ENCODE measurements at places on chromosomes 7 and 10. TPM values are rescaled to one million over a fixed set of nuclear protein-coding genes. Genes with fewer than 3 reads are reported as not detected.
A peak's percentile ranks its signal among the peaks of the same experiment; 100 is the strongest.

GRCh38 chr10:86300399-86300925 lies 66.1 kb downstream of the GRID1 start:
- no peak for DNase-seq

DNA sequence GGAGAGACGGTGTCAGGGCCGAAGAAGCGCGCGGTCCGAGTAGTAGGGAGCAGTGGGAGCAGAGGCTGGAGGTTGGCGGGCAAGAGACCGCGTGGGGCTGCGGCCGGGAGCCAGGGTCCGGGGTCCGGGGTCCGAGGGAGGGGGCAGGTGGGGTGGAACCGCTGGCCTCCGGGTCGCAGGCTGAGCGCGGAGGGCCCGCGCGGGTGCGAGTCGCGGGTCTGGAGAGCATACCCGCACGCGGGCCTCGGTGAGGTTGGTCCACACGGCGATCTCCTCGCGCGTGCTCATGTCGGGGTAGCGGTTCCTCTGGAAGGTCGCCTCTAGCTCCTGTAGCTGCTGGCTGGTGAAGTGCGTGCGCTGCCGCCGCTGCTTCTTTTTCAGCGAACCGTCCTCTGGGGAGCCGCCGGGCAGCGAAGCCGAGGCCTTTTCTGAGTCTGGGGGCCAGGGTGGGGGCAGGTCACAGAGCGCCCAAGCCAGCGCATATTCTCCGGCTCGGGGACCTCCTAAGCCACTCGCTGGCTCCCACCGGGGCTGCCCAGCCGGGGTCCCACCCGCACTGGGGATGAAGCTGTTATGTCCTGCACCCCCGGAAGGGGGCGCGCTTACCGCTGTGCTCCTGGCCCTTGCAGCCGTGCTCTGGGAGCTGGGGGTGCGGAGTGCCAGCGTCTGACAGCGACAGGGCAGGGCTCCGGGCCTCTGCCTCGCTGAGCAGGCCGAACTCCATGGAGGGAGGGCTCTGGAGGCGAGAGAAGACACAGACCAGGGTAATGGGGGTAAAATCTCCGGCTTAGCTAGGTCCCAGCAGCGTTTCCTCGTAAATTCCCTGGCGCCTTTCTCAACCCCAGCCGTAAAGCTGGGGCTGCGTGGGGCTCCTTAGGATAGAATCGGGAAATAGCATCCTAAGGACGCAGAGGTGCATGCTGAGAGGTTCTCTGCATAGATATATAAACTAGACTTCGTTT lies 5.5 kb downstream of the ELOVL3 start:
- peak; percentile 44 for DNase-seq

DNA sequence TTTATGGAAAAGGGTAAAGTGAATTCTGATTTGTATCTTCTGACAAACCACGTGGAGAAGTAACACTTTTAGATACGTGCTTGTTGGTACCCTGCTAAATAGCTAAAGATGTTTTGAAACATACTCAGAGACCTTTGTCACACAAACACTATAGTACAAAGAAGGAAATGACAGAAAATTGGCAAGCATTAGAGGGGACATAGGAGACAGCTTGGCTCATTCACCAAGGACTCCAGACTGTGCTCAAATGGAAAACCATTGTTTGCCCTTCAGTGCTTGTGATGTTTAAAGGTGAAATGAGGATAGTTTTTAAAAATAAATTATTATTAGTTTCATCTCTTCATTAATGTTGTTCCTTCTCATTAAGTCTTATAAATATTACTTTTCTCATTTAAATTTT lies 34.0 kb upstream of the CD36 start:
- no peak for DNase-seq

DNA sequence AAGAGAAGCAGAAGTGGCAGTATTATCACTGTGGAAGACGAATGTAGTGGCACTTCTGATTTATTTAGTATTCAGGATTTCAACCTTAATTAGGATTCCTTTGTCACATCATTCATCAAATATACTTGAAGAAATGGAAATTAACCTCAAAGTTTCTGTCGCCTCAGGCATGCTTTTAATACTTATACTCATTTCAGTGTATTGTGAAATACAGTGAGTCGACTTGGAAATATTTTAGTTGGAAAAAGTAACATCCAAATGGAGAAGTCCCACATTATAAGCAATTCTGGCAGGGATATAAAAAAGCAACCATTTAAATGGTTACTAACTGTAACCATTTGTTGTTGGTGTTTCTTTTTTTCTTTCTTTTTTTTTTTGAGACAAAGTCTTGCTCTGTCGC lies 648.8 kb downstream of the ARL4A start:
- no peak for DNase-seq

GRCh38 chr10:87685832-87686574 lies 26.3 kb downstream of the PAPSS2 start:
- DNase-seq = no peak

- DNase-seq = no peak
Observed at GRCh38 chr10:61039868-61040267, 95.9 kb upstream of the RHOBTB1 start.

DNA sequence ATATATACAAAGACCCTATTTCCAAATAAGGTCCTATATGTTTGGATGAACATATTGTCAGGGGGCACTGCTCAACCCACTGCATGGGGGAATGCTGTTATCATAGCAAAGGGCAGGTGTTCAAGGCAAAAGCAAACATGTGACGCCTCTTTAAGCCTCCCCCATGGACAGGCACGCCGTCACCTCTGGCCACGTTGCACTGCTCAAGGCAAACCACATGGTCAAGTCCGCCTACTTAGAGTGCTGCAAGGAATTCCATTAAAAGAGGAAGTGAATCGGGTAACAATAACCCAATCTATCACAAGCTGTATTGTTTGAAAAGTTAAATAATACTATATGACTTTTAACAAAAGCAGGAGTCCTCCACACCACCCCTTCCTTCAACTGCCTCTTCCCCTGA lies 8.8 kb upstream of the CALD1 start:
- DNase-seq = no peak

DNA sequence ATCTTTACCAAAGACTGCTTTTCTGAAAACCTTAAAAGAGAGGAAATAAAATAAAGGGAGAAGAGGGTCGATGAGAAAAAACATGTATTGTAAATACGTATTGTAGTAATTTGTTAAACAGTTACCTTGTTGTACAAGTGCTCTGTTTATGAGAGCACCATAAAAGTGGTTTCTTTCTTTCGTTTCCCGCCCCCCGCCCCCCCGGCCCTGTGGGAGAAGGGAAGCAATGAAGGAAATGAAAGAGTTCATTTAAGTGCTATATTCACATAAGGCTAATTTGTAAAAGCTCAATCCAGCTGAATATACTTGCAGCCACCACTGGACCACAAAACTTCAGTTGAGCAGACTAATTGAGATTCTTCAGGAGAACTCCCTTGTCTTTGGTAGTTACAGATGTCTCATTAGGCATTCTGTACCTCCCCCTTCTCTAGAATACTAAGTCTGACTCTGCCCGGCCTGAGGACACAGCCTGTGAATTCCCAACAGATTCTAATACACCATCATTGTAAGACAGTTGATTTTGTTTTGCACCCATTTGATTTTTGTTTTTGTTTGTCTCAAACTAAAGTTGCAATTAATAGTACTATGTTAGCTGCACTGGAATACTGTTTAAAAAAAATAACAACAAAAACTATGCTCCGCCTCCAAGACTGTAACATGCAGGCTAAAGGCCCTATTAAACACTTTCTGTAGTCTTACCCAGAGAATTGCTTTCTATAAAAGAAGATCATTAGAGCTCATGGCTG lies 124.9 kb downstream of the ARHGAP12 start:
- DNase-seq = no peak

GRCh38 chr10:5467207-5467535 lies 32.2 kb downstream of the CALML5 start:
- no peak for DNase-seq

GRCh38 chr7:57348646-57349269 lies 101.2 kb upstream of the ZNF716 start:
- DNase-seq = peak; percentile 56

GRCh38 chr10:126904516-126904817 lies 761 bp upstream of the DOCK1 start:
- no peak for DNase-seq

DNA sequence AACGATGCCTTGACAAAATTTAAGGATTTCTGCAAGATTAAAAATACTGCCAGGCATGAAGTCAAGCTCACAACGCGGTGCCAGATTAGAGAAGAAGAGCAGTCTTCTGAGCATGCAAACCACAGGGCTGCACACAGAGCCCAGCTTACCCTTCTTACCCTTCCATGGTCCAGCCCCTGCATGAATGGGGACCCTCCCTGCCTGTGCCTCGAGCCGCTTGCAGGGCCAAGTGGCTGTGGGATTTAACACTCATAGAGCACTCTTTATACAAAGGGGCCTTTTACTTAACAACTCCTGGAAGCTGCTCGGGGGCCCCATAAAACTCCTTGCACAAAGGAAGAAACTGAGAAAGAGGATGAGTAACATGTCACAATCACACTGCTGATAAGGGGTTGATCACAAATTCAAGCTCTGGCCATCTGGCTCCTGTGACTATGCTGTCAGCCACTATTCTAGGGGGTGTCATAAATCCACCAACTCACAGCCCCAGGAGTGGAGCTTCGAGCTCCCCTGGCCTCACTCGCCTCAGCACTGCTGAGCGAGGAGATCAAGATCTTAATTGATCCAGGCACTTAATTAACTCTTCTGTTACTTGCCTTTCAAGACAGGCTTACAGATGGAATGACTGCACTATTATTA lies 514.8 kb downstream of the TNS3 start:
- no peak for DNase-seq

GRCh38 chr7:80017101-80017698 lies 117.4 kb upstream of the GNAI1 start:
- DNase-seq = no peak

DNA sequence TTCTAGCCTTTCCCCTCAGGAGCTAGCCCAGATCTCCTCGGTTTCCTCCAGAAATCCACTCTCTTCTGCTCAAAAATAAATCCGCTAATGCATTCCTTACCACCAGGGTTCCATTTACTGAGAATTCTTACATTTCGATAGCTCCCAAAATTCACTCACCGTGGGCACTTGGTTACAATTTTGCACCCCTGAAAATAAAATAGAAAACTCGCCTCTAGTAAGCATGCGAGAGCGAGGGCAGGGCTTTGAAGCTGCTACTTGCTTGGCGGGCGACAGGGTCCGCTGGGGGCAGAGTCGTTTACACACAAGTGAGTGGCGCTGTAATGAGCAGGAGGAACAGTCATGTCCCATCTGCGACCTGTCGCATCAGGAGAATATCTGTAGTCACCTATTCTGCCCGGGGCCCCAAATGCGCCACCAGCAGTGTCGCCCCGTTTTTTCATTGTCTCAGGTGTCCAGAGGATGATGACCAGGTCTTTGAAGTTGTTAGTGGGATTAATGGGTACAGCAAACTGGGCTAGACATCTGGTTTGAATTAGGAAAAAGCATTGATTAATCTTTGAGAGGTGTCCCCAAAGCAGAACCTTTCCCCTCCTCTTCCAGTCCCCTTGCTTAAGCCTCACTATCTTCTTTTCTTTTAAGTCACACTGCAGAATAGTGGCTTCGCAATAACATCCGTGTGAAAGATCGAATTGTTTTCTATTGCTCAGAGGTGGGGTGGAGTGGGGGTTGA lies 1.2 kb upstream of the MEOX2 start:
- DNase-seq = peak; percentile 33

- no peak for DNase-seq
Observed at GRCh38 chr7:22718911-22719420, 8.0 kb upstream of the IL6 start.

DNA sequence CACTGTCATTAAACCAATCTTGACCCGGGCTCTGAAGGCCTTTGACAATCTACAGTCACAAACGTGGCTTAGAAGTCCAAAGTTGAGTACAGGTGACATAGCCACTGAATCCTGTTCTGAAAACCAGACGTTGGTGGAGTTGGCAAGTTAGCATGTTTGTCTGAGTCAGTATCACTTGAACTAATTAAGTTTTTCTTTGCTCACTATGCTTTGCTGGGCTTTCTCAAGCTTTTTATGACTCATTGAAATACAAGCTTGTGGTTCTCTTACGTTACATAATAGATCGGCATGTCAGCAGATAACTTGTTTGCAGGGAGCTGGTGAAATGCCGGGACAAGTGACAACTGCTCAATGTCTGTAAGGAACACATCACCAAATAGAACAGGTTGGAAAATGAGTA lies 53.8 kb downstream of the ARL5B start:
- no peak for DNase-seq

DNA sequence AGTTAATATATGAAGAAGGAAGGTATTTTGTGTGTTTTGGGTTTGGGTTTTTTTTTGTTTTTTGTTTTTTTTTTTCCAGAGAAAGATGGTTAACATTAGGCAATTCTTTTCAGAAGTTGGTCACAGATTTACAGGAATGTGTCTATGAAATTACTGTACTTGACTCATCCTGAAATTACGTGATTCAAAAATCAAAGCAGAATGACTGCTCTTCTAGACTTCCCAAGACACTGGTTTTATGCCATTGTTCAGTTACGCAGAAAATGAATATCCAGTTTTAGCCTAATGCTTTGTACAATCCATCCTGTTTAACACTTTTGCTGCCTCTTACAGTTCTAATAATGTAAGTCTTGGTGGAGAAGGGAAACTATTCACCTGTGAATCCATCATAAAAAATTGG lies 39.7 kb upstream of the CELF2 start:
- DNase-seq = no peak

GRCh38 chr10:95796504-95796903 lies 40.5 kb downstream of the ENTPD1 start:
- DNase-seq = no peak

DNA sequence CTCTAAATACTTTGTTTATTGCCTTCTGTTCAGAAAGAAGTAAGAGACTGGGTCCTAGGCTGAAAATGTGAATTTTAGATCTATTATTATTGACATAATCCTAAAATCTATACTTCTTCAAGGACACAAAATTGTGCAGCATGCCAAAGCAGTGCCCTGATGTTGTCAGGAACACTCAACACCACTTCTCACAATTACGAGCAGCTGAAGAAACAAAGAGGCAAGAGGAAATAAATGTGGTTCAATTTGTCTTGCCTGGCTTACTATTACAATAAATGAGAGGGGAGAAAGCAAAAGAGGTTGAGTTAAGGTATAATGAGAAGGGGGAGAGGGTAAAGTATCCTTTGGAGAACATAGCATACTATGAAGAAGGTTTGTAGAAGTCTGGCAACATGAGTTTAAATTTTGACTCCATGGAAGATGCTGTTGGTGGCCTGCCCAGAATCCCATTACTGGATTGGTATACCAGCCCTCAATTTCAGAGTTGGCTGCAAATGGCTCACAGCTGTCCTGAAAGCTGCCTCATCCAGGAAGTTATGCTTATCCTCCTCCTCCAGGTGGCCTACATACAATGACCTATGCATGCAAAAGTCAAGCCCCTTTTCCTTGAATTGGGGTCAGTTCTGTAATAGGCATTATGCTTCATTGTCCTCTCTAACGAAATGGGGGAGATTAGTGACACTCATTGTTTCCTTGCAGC lies 274.6 kb upstream of the SMIM30 start:
- DNase-seq = no peak

DNA sequence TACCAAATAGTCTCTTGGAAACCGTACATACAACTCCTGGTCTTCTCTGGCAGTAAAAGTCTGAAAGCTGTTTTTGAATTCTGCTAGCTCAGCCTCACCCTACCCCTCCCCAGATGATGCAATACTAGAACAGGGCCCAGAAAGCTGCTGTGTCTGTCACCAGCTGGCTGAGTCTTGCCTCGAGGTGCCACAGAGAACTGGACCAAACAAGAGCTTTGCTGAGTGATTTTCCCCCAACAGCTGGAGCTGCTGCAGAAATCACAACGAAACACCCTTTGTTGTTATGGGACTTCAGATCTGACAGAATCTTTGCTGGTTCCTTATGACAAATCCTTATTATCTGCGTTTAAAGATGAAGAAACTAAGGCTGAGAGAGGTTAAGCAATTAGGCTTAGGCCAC lies 134.1 kb downstream of the SPAG6 start:
- DNase-seq = no peak

The MMP21 gene
- 0.38 TPM for total RNA-seq

The CLDN12 gene
- total RNA-seq = 31.8 TPM

The GPC2 gene
- total RNA-seq = 0.58 TPM

The SFRP5 gene
- total RNA-seq = 38.9 TPM

The C10orf120 gene
- not detected for total RNA-seq

All from left cardiac atrium (tissue), 4 donors.